ENCODE measurements at places on chromosomes 7 and 10.

DNA sequence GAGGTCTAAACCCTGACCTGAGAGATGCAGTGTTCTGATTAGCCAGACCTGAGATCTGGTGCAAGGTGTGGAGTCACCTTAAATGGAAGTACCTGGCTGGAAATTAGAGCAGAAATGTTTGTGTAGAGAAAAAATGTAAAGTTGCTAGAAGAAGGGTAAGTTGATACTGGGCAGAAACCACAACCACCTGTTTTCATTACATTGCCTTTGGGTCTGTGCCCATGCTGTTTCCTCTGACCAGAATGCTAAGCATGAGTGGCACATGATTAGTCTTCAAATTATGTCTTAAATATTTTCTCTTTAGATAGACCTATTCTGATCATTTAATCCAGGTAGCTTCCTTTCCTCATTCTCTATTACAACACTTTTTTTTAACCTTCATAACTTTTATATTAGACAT lies 69.0 kb downstream of the CASD1 start:
- DNase-seq = no peak

- no peak for DNase-seq
Measured at GRCh38 chr10:77959887-77960455, 33.4 kb upstream of the DLG5 start.

GRCh38 chr10:52128056-52128683 lies 185.9 kb upstream of the DKK1 start:
- no peak for DNase-seq

DNA sequence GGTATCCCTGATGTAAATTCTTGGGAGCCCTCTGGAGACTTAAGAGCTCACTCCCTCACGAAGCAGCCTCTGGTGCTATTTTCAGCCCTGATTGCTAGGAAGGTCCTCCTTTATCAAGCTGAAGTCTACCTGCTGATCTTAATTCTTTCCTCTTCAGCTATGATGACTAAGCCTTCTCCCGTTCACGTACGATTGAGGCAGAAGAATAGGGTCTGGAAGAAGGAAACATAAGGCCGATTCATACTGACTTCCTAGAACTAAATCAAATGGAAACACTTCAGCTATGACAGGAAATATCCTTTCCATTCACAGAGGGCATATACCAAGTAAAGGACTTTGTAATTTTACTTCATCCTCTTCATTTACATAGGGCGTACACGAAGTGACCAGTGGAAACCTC lies 107.0 kb downstream of the CPXM2 start:
- DNase-seq = no peak

GRCh38 chr10:74306227-74306982 lies 155.4 kb downstream of the ADK start:
- DNase-seq = no peak

- DNase-seq = no peak
Measured at GRCh38 chr7:108480311-108480710, 24.1 kb upstream of the NRCAM start.

DNA sequence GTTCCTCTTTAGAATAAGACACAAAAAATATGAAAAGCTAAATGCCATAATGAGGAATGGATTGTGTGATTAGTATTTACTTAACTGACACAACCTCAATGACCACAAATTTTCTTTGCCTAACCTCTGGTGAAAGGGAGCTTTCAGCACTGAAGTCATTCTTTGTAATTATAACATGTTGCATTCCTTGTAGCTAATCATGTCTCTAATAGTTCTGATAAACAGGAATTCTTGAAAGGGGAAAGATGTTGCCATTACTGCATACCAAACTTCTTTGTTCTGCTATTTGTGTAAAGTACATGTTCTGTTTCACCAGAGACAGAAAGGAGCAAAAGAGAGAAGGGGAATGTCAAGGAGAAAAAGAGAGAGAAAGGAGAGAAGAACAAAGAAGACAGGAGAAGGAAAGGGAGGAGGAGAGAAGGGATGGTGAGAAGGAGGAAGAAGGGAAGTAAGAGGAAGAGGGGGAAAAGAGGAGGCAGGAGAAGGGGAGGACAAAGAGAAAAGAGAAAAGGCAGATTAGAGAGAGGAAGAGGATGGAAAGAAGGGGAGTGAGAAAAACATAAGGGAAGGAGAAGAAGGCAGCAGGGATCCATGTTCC lies 120.9 kb downstream of the SEMA3D start:
- no peak for DNase-seq

DNA sequence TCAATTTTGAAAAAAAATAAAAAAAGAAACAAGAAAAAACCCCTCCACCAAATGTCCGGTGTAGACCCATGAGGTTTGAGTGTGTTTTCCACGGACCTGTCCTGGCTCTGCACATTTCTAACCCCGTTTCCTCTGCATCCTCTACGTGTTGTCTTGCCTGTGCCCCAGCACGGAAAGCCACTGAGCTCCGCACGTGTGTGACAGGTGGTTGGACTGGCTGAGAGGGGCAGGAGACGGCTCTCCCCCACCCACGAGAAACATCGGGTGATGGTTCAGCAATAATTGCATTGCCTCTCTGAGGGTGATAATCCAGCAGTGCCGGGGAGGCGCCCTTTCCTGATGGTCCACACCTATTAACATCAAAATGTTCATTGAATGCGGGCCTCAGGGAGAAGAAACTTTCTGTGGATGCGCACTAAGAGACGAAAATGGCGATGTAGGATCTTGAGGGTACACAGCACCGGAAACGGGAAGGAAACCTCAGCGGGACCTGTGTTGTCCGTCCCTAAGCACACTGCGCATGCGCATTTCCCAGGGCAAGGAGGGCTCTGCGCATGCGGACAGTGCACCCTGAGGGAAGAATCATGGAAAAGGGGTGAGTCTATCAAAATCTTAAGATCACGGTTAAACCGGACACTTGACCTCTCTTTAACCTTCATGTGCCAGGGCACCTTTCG lies 470.1 kb upstream of the ADARB2 start:
- no peak for DNase-seq

GRCh38 chr10:60537697-60538096 lies 148.0 kb upstream of the ANK3 start:
- DNase-seq = no peak

DNA sequence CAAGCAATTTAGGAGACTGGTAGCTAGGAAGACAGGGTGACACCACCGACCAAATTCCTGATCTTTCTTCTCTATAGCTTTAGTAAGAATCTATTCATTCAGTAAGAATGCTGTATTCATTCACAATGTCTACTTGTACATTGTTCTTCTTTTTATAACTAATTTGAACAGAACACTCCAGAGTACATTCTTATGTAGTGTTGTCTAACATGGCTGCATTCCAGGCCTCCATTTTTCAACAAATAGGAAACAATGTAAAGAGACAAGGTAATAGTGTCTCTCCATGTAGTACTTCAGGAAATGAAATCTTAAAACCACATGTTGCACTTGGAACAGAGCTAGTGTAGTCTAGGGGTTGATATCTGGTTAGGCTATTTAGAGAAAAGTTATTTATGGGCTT lies 1.8 kb downstream of the VCL start:
- DNase-seq = no peak

DNA sequence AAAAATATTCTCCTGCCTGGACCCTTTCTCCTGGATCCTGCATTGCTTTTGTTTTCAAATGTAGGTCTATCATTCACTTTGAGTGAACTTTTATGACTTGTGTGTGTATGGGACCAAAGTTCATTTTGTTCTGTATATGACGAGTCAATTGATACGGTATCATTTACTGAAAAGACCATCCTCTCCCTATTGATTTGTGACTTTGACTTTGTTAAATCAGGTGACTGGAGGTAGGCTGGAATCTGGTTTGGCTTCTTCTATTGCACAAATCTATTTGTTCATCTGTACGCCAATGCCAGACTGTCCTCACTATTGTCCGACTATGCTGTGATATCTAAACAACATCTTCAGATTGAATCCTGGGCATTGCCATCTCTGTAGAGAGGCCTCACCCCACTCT lies 5.3 kb upstream of the ARMS2 start:
- DNase-seq = no peak

DNA sequence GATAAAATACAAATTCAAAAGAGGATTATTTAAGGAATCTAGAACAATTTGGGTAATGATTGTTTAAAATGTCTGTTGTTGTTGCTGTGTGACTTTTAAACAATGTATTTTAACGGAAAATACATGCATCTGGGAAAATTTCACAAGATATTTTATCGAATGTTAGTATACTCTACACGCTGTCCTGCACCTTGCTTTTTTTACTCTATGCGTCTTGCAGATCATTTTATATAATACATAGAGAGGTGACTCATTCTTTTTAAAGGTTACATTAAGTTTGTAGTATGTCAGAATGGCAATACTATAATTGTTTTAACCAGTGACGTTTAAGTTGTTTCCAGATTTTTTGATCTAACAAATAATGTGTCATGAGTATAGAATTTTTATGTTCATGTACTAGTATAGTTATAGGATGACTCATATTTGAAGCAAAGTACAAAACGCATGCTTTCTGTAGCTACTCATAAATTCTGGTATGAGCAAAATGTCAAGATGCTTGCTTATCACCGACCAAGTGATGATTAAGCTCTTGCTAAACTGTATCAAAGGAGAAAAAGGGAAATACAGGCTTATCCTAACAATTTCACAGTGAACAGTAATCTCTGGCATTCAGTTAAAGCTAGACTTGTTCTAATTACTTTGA lies 4.9 kb downstream of the DKK1 start:
- DNase-seq = no peak

GRCh38 chr7:16702441-16702840 lies 51.1 kb upstream of the TSPAN13 start:
- no peak for DNase-seq

DNA sequence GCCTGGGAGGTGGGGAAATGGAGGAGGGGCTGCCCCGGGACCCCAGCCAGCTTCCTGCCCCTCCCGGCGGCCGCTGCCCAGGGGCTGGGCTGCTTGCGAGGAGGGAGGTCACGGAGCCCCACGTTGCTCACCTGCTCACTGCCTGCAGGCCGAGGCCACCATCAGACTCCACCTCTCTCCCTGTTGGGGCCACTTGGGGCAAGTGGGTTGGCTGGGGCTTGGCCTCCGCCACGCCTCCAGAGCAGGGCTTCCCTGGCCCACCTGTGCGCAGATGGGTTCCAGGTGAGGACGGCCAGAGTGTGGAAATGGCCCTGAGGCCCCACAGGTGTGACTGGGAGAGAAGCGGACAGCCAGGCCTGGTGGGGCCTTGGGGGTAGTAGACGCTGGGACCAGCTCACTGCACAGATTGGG lies 82.8 kb upstream of the DIP2C start:
- no peak for DNase-seq

- no peak for DNase-seq
Measured at GRCh38 chr7:99679032-99679399, 780 bp downstream of the CYP3A5 start.

DNA sequence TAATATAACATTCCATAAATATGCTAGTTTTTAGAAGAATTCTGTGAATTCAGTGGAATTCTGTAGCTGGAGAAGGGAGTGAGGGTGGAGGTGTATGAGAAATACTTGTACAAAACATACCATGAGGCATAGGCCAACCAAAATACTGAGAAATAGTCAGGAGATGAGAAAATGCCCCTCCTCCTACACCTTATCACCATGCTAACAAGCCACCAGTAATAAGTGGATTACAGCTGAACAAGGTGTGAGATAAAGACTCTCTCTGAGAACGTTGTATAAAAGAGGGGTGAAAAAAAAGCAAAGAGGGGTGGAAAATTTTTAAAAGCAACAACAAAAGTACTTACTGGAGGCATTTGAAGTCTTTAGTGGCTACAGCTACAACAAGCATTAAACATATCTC lies 90.4 kb upstream of the IGFBP3 start:
- no peak for DNase-seq

DNA sequence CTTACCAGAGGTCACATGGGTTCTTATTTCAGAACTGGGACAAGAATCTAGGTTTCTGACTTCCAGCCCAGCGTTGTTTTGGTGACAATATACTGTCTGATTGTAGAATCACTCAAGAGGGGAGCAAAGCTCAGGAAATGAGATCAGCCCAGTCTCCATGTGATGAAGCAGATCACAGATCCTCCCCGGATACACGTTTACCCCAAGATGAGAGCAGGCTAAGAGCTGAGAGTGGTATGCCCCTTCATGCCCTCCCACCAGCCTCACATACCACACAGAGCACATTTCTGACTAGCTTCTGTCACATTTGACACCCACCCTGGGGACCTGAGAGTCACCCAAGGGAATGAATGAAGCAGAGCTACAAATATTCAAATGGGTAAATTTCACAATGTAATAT lies 27.1 kb upstream of the PRKCQ start:
- peak; percentile 69 for DNase-seq

DNA sequence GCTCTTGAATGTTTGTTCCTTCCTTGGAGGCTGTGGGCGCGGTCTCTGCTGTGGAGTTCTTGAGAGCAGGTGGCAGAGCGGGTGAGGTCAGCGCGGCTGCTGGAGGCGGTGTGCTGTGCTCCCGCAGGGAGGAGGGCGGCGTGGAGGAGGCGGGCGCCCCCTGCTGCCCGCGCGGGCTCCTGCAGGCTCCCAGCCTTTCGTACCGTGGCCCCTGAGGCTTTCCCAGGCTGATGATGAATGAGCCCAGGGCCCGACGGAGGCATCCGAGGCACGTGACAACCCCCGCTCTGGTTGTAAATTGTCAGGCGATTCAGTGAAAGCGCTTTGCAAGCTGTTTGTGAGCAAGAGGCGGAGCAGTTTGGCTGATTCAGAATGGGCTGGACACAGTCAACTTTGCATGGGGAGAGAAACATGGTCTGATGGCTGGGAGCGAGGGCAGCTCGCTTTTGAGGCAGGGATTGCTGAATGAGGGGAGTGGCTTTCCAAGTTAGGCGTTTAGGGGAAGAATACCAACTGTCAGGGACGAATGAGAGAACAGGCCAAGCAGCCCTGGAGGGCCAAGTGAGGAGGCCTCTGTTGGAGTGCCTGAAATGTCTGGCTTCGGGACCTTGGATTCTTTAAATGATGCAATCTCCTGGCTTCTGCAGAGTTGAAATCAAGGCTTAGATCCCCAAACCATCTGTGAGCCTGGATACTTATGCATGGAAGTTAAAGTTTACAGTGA lies 46.6 kb downstream of the CDHR3 start:
- DNase-seq = peak; percentile 63

- no peak for DNase-seq
Measured at GRCh38 chr10:122127943-122128342, 139.0 kb downstream of the TACC2 start.

GRCh38 chr10:8173243-8173865 lies 118.9 kb downstream of the GATA3 start:
- no peak for DNase-seq

- DNase-seq = no peak
Measured at GRCh38 chr7:138776166-138776833, 21.5 kb upstream of the TMEM213 start.

- no peak for DNase-seq
Measured at GRCh38 chr7:101882005-101882421, 64.6 kb downstream of the CUX1 start.

DNA sequence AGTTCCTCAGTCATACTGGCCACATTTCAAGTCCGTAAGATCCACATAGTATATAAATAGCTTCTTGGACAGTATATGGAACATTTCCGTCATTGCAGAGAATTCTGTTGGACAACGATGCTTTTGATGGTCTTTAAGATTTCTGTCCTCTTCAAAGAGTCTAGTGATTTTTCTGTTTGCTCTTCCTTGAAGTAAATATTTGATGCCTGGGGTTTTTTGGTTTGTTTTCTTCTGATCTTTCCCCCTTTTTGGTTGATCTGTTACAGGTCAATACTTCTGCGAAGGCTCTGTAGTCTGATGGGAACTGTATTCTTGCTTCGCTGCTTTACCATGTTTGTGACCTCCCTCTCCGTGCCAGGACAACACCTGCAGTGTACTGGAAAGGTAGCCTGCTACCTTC lies 42.3 kb upstream of the VDAC2 start:
- DNase-seq = no peak
